ENCODE measurements at places on chromosomes 6 and 20.

DNA sequence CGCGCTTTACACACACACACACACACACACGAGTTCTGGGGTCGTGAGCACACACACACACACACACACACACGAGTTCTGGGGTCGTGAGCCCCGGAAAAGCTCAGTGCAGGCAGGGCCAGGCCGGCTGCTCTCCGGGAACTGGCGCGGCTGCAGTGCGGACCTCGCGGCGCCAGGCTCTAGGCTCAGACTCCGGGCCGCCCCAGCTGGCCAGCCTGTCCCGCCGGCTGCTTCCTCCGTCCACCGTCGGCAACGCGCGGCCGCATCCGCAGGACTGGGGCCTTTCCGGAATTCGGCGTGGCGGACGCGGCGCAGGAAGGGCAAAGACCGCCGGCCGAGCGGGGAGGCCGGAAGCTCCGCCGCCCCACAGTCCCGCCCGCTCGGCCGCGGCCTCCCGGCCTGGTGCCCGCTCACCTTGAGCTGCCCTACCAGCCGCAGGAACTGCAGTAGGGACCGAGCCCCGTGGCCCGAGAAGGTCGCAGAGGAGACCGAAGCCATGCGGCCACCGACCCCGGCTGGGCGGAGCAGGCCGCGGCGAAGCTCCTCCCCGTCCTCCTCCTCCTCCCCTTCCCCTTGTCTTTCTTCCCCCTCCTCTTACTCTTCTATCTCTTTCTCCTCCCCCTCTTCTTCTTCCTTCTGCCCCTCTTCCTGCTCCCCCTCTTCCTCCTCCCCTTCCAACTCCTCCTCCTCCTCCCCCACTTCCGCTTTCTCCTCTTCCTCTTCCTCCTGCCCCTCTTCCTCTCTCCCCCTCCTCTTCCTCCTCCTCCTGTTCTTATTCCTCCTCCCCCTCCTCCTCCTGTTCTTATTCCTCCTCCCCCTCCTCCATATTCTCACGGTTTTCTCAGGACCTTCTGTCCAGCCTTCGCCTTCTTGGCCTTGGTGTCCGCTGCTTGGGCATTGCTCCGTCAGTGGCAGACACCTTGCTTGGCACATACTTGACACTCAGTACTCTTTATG lies at the start of gene HDDC2:
Gene HDDC2, minus strand, starts transcription at position 533 of the 957 bp plus-strand sequence. Its CDS starts 35 bp downstream, at position 498.
- peak; percentile 62 for DNase-seq

- DNase-seq, result no peak
Measured at GRCh38 chr20:11207749-11208502, 534.1 kb upstream of the JAG1 start.

GRCh38 chr6:159180001-159180400 lies 10.8 kb downstream of the FNDC1 start:
- no peak for DNase-seq

- no peak for DNase-seq
Measured at GRCh38 chr20:16732506-16733152, 2.8 kb downstream of the SNRPB2 start.

DNA sequence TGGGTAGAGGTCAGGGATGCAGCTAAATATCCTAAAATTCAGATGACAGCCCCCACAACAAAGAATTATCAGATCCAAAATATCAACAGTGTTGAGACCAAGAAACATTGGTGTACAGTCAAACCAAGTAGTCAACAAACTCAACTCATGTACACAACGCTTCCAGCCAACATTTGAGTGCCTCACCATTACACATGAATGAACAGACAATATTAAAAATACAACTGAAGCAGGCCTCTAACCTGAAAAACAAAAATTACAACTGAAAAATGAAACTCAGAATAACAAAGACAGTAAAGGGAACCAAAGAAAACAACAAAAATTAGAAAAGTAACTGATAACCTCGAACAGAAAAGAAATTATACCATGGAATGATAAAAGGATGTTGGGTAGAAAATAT lies 46.2 kb downstream of the HACE1 start:
- no peak for DNase-seq

DNA sequence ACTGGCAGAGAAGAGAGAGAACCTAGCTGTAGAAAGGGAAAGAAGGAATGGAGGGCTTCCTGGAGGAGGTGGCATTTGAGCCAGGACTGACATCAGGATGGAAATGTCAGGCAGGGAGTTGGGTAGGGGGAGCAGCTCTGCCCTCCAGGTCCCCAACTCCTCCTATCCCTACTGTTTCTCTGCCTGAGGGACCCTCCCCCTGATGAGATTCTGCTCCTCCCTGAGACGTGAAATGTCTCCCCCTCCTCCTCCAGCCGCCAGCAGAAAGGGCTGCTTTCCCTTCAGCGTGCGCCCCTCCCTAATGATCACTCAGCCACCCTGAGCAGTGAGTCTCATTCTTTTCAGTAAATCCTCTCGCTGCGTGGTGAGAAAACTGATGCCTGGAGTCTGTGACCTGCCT lies 40.6 kb downstream of the HLA-DPB1 start:
- peak; percentile 45 for DNase-seq

All from WERI-Rb-1 (cell line).